Right atrium auricular region (tissue), 2 donors: ENCODE measurements at places on chromosomes 16 and 17. TPM values are rescaled to one million over a fixed set of nuclear protein-coding genes. Genes with fewer than 3 reads are reported as not detected.

NPIPB6 gene
- total RNA-seq, result 1.1 TPM

PMFBP1 gene
- 2.0 TPM for total RNA-seq

SEPTIN12 gene
- total RNA-seq, result not detected

DNA sequence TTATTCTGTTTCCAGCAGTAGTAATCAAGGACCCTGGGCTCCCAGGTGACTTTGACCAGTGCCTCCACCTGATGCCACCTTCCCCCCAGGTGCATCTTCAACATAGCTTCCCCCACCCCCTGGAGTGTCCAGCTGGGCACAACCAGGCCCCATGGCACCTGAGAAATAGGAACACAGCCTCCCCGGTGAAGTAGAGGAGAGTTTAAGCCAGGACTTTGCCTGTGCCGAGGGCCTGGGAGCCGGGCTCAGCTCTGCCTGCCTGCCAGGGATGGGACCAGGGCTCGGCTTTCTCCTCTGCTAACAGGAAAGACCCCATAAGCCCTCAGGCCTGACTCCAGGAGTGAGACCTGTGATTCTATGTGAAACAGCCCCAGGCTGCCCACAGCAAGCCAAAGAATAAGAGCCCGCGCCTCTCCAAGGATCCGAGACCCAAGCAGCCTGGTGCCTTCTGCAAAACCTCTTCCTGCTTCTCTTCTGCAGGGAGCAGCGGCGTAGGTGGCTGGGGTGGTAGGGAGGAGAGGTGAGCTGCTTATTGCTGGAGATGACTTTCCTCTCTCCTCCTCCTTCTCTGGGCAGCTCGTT is 16.4 kb upstream of the RBFOX3 start:
- no peak overlapping the region for H3K27ac ChIP-seq
- no peak for DNase-seq
- H3K27me3 ChIP-seq, result no peaks in the 10 kb centered on the region
- no peaks in the 10 kb centered on the region for H3K4me1 ChIP-seq
- H3K36me3 ChIP-seq, result no peaks in the 10 kb centered on the region

DNA sequence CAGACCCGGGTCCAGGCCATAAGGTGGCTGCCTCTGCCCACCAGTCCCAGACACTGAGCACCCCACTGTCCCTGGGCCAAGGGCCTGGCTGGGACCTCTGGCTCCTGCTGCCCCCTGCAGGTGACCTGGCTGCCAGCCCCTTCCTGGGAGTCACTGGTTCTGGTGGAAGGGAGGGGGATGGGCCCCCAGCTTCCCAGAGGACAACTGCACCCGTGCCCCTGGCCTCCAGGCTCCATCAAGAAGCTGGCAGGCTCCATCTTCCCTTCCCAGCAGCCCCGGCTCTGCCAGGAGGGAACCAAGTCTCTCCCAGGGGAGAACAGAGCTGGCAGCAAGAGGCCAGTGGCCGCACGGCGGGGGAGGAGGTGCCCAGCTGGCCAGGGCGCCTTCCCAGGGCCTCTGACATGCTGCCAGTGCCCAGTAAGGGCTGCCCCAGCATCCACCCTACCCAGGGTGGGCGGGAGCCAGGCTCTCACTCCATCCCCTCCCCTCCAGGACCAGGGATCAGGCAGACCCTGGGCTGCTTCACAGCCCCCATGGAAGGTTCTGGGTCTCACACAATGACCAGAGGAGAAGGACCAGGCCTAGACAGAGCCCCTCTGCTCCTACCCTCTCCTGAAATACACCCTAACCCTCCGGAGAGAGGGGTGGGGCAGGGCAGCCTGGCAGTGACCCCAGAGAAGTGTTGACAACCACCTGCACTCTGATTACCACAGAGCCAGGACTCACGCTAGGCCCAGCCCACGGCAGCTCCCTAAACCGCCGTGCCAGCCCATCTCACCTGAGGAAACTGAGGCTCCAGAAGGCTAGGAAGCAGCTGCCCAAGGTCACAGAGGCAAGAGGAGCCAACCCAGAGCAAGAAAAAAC is 3.6 kb downstream of the CLUH start:
- peaks cover 7% of the 10 kb centered on the region for H3K36me3 ChIP-seq
- H3K4me3 ChIP-seq, result peak overlapping the region; percentile 37
- H3K27ac ChIP-seq, result peak overlapping the region; percentile 90

- no peaks in the 10 kb centered on the region for H3K4me1 ChIP-seq
- no peak overlapping the region for H3K4me3 ChIP-seq
- no peak overlapping the region for H3K27ac ChIP-seq
- DNase-seq, result no peak
These were observed 21.6 kb upstream of the TOB1 start for GRCh38 chr17:50887705-50888245.

ZNF385C gene
- total RNA-seq, result not detected

DNA sequence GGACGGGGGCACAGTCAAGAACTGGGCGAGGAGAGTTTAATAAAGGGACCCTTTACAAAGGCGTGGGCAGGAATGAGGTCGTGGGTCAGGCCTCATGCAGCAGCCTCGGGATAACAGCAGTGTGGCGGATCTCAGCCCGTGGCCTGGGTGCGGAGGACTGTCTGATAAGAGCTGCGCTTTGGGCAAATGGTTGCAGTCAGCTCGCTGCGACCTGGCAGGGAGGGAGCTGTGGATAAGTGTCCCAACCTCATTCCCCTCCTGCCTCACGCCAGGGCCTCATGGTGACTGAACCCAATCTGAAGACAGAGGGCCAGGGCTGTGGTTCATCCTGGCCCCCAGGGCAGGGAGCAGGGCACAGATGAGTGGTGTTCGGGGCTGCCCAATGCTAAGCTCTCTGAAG is 13.6 kb downstream of the SMTNL2 start:
- peak overlapping the region; percentile 85 for H3K27ac ChIP-seq
- DNase-seq, result no peak
- H3K36me3 ChIP-seq, result no peaks in the 10 kb centered on the region
- peaks cover 29% of the 10 kb centered on the region for H3K4me1 ChIP-seq
- H3K4me3 ChIP-seq, result no peak overlapping the region

GRCh38 chr17:81920612-81921536 is 2.9 kb upstream of the SIRT7 start:
- peaks cover 80% of the 10 kb centered on the region for H3K4me1 ChIP-seq
- H3K27ac ChIP-seq, result no peak overlapping the region
- no peak overlapping the region for H3K4me3 ChIP-seq

YBX2 gene
- 2.9 TPM for total RNA-seq

DNA sequence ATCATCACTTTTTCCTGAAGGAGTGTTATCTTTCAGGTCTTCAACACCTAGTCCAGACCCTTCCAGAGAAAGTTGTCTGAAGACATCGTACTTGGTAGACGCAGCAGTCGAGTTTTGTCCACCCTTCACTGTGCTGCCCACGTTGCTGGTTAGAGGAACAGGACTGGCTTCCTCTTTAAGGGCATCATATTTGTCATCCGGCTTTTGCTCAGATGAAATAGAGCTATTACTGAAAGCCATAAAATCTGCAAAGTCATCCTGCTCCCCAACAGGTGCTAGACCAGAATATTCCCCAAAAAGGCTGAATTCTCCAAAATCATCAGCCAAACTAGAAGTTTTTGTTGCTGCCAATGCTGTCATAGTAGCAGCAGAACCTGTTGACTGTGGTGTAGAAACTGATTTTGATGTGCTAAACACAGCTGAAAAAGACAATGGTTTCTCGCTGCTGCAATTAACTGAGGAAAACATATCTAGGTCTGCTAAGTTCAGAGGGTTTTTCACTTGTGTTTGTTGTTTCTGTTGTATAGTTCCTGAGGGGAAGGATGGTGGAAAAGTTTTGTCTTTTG is 55.7 kb downstream of the SYNRG start:
- H3K36me3 ChIP-seq, result peaks cover 23% of the 10 kb centered on the region
- H3K27me3 ChIP-seq, result no peaks in the 10 kb centered on the region
- H3K27ac ChIP-seq, result no peak overlapping the region
- H3K4me3 ChIP-seq, result no peak overlapping the region

RTN4RL1 gene
- total RNA-seq, result 1.8 TPM

- no peak for DNase-seq
- H3K4me1 ChIP-seq, result no peaks in the 10 kb centered on the region
- H3K27me3 ChIP-seq, result no peaks in the 10 kb centered on the region
- no peak overlapping the region for H3K27ac ChIP-seq
- H3K36me3 ChIP-seq, result no peaks in the 10 kb centered on the region
These were observed 1152.0 kb upstream of the CDH8 start for GRCh38 chr16:63188086-63188771.

SLC2A4 gene
- total RNA-seq, result 70.3 TPM

DNA sequence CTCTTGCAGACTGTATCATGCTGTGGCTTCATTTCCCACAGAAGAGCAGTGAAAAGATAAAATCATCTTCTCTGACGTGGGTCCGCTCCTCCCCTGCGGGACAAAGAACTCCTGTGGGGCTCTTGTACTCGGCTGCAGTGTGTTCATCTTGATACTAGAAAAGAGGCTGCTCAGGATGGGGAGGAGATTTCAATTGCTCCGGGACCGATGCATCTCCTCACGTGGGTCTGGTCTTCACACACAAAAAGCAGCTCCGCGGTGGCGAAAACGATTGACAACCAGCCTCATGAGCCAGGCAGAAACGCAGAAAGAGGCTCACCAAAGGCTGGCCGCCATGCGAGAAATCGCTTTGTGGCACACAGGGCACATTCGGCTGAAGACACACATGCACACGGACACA is 14.4 kb upstream of the KCNJ18 start:
- no peak overlapping the region for H3K27ac ChIP-seq
- DNase-seq, result no peak
- no peaks in the 10 kb centered on the region for H3K36me3 ChIP-seq

- no peak overlapping the region for H3K4me3 ChIP-seq
- H3K36me3 ChIP-seq, result no peaks in the 10 kb centered on the region
- no peak overlapping the region for H3K27ac ChIP-seq
- DNase-seq, result no peak
- no peaks in the 10 kb centered on the region for H3K4me1 ChIP-seq
These were observed 35.6 kb downstream of the HS3ST2 start for GRCh38 chr16:22849517-22849916.

- H3K36me3 ChIP-seq, result no peaks in the 10 kb centered on the region
- no peaks in the 10 kb centered on the region for H3K4me1 ChIP-seq
- no peak overlapping the region for H3K4me3 ChIP-seq
- peak overlapping the region; percentile 61 for H3K27ac ChIP-seq
- no peaks in the 10 kb centered on the region for H3K27me3 ChIP-seq
- peak; percentile 54 for DNase-seq
These were observed 5.5 kb downstream of the IGSF6 start for GRCh38 chr16:21646721-21647561.

GRCh38 chr16:80009971-80010659 is 409.6 kb upstream of the MAF start:
- H3K27me3 ChIP-seq, result no peaks in the 10 kb centered on the region
- DNase-seq, result no peak
- no peak overlapping the region for H3K27ac ChIP-seq
- H3K36me3 ChIP-seq, result no peaks in the 10 kb centered on the region
- H3K4me1 ChIP-seq, result no peaks in the 10 kb centered on the region
- no peak overlapping the region for H3K4me3 ChIP-seq

AATK gene
- 6.5 TPM for total RNA-seq

NPIPB13 gene
- not detected for total RNA-seq

CTF1 gene
- total RNA-seq, result 7.6 TPM

DNA sequence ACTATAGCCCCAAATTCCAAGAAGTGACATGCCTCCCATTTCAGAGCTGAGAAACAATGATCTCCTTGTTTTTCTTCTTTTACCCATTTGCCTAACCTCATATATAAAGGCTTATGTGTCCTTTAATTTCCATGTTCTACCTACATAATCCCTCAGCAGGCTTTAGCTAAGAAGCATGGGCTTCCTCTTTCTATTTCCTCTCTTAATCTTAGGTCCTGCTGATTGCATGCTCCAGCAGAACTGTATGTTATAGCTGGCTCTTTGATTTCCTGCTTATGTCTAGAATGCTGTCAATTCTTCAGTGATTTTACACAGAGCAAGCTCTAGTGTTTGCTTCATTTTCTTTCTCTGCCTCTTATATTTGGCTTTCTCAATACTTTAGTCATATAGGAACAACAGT is 151.7 kb upstream of the COX10 start:
- H3K27ac ChIP-seq, result no peak overlapping the region
- H3K4me1 ChIP-seq, result no peaks in the 10 kb centered on the region
- H3K27me3 ChIP-seq, result no peaks in the 10 kb centered on the region
- H3K4me3 ChIP-seq, result no peak overlapping the region

- H3K4me3 ChIP-seq, result no peak overlapping the region
- no peaks in the 10 kb centered on the region for H3K27me3 ChIP-seq
- H3K27ac ChIP-seq, result no peak overlapping the region
- no peaks in the 10 kb centered on the region for H3K4me1 ChIP-seq
- no peaks in the 10 kb centered on the region for H3K36me3 ChIP-seq
These were observed 185.5 kb downstream of the FOXL1 start for GRCh38 chr16:86763819-86764218.

DNA sequence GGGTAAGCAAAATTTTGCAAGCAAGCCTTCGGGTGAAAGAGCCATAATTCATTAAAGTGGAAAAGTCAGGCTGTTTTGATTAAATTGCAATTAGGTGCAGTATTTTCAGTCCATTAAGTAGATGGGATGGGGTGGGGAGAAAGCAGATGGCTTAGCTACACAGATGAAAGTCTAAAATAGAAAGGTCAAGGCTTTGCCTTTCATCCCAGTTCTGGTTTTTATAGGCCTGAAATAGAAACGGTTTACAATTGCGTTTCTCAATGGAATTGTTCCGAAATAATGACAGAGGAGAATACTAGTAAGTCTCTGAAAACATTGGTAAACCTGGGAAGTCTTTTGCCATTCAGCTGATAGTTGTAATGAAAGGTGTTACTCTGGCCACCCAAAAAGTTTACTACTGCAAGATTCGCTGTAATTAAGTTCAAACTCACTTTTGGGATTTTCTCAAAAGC is 1.5 kb downstream of the PPM1E start:
- H3K4me3 ChIP-seq, result peak overlapping the region; percentile 71
- H3K27ac ChIP-seq, result no peak overlapping the region
- no peak for DNase-seq

FUS gene
- 16.9 TPM for total RNA-seq

DNA sequence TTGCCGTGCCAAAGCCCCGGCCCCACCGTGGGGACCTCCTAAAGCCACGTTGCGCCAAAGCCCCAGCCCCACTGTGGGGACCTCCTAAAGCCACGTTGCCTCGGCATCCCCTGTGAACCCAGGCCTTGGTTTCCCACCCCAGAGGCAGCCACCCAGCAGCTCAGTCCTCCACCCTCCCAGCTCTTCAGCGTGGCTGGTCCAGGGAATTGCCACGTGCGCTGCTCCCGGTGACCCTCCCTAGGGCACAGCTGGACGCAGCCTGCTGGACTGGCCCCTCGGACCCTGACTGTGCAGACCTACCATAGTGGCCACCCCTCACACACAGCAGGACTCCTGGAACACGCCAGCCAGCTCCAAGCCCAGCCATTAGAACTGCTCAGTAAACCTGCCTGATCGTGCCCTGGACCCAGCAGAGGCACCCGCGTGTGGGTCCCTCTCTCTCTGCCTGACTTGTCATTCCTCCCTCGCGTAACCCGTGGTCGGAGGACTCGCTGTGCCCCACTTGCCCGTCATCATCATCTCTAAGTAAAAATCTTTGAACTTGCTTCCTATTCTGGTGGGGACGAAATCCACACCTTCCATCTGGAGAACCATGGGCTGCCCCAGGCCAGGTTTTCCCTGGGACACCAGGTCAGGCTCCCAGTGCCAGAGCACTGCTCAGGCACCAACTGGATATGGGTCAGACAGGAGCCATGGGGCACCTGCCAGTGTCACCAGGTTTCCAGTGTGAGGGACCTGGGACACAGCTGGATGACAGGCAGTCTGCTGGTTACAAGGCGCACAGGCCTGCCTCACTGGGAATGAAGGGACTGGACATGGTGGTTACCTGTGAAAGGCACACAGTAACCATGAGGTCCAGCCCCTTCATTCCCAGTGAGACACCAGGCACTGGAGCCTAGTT is 5.6 kb downstream of the CIAO3 start:
- H3K27me3 ChIP-seq, result no peaks in the 10 kb centered on the region
- H3K27ac ChIP-seq, result no peak overlapping the region
- peaks cover 56% of the 10 kb centered on the region for H3K36me3 ChIP-seq
- DNase-seq, result no peak

- no peak overlapping the region for H3K27ac ChIP-seq
- H3K4me1 ChIP-seq, result peaks cover 26% of the 10 kb centered on the region
- DNase-seq, result no peak
- no peak overlapping the region for H3K4me3 ChIP-seq
- H3K36me3 ChIP-seq, result no peaks in the 10 kb centered on the region
- peaks cover 70% of the 10 kb centered on the region for H3K27me3 ChIP-seq
These were observed 1.8 kb upstream of the HOXB4 start for GRCh38 chr17:48579760-48580554.
